ENCODE measurements at places on chromosomes 13 and 19.

GRCh38 chr13:42600943-42601342 lies 27.0 kb downstream of the TNFSF11 start:
- DNase-seq = no peak

DNA sequence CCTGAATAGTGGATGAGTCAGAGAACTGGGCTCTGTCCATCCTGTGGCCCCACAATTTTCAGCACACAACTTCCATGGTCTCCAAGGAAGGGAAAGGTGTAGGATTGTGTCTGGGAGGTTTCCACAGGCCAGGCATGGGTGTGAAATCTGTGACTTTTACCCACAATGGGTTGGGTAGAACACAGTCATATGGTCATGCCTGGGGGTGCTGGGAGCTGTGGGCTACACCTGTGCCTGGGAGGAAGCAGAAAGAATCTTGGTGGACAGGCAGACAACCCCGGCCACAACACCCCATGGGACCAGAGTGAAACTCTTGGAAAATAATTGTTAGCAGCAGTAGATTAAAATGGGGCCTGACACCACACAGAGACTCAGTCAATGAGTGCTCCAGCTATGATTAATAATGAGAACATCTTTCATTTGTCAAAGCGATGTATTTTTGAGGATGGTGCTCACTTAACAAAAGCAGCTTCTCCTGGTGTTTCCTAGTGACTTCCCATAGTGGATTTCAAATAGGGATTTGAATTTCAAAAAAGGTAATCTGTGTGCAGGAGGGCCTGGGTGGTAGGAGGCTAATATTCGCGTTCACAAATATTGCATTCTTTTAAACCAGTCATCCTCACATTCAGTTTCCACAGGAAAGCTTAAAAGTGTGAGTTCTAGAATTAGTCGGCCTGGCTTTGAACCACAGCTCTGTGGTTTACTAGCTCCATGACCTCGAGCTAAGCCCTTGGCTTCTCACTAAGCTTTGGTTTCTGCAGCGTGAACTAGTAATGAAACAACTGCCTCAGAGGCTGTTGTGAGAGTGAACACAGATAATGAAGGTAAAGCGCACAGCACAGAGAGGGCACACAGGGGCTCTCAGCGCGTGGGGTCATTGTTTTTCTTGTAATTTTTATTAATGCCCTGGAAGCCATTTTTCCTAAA lies 89.3 kb upstream of the UQCRFS1 start:
- no peak for DNase-seq

DNA sequence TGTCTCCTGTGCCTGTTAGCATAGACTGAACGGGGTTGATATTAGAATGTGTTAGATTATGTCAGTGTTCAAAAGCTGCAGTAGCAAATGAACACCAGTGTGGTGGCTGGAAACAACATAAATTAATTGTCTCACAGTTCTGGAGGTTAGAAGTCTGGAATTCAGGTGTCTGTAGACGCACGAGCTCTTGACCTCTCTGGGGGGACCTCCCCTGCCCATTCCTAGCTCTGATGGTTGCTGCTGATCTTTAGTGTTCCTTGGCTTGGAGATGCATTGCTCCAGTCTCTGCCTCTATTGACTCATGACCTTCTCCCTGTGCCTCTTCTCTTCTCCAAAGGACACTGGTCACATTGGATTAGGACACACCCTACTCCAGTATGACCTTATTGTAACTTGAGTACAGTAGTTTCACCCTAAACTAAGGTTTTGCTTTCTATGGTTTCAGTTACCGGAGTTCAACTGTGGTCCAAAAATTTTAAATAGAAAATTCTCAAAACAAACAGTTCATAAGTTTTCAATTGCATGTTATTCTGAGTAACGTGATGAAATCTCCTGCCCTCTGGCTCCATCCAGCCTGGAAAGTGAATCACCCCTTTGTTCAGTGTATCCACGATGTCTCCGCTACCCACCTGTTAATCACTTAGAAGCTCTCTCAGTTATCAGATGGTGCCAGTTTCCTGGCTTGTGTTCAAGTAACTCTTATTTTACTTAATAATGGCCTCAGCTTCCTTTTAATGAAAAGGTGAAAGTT lies 273.2 kb downstream of the MYO16 start:
- DNase-seq = no peak

- DNase-seq = peak; percentile 34
These were observed 7.8 kb downstream of the ZNF600 start for GRCh38 chr19:52778811-52779210.

- DNase-seq = no peak
These were observed 18.3 kb upstream of the DHRS12 start for GRCh38 chr13:51822106-51822815.

GRCh38 chr13:27007166-27007565 lies 164.4 kb downstream of the USP12 start:
- no peak for DNase-seq

GRCh38 chr13:97072297-97072696 lies 78.0 kb upstream of the OXGR1 start:
- no peak for DNase-seq

GRCh38 chr19:34118879-34119748 lies 53.2 kb upstream of the LSM14A start:
- DNase-seq = no peak

GRCh38 chr19:11373885-11374432 lies 507 bp upstream of the SWSAP1 start:
- no peak for DNase-seq

GRCh38 chr13:110592665-110593064 lies 22.7 kb upstream of the NAXD start:
- no peak for DNase-seq

DNA sequence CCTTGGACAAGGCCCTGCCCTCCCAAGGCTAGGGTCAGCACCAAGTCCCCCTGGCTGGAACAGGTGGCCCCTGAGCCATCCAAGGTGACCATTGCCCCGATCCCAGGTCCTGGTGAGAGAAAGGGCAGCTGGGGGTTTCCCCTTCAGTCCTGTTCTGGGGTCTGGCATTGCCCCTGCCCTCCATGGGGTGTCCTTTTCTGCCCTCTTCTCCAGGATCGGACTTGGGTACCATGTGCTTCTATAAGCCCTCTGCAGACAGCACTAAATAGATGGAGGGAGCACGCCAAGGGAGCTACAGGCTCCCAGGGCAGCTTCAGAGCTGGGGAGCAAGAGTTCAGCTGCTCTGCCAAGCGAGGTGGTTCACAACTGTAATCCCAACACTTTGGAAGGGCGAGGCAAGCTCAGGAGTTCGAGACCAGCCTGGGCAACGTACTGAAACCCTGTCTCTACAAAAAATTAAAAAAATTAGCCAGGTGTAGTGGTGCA lies 13.5 kb upstream of the KCNN1 start:
- DNase-seq = no peak

- no peak for DNase-seq
These were observed 571.7 kb downstream of the LIG4 start for GRCh38 chr13:107643615-107644014.

DNA sequence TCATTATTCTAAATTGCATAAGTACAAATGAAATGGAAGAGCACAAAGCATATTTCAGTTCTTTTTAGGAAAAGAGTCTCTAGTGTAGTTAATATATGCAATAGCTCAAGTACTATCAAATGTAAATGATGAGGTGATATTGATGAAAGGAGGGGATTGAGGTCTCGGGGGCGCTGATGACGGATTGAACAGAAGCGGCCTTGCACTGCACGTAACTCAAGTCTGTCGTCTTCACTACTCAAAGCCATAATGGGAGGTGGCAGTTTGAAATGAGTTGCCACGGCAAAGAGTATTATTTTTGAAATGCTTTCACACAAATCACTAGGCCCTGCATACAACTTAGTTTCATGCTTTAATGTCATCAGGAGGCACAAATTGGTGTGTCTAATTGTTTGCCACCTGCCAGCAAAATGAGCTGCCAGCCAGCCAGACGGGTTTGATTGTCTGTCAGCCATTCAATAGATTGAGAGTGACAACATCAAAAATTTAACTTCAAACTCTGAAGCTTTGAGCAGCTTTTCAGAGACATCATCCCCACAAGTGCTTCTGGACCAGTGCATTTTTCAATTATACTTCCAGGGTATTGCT lies 256.6 kb downstream of the NBEA start:
- DNase-seq = no peak
